ENCODE measurements at places on chromosomes 3 and 15.

GRCh38 chr15:31108836-31109235, 7.3 kb upstream of the TRPM1 start:
- DNase-seq = no peak

DNA sequence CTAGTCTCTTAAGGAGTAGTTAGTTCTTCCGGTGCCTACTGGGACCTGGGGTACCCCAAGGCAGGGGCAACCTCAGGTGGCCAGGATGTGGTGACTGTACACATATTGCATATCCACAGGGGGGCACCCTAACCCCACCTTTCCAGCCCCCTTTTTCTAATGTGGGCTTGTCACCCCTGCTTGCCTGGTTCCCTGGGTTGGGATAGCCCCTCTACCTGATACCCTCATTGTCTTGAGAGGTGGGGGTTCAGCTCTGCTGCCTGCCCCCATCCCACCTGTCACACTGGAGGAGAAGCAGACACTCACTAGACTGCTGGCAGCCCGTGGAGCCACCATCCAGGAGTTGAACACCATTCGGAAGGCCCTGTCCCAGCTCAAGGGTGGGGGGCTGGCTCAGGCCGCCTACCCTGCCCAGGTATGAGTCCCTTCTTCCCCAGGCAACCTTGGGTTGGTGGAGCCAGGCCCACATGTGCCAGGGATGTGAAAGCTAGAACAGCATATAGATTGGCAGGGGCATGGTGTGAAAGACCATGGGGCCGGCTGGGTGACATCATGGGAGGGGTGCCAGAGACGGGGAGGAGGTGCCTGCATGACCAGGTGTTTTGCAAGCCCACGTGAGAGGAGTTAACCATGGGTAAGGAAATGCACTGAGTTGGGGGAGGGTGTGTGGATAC, 4.0 kb downstream of the GLYCTK start:
- no peak for DNase-seq

DNA sequence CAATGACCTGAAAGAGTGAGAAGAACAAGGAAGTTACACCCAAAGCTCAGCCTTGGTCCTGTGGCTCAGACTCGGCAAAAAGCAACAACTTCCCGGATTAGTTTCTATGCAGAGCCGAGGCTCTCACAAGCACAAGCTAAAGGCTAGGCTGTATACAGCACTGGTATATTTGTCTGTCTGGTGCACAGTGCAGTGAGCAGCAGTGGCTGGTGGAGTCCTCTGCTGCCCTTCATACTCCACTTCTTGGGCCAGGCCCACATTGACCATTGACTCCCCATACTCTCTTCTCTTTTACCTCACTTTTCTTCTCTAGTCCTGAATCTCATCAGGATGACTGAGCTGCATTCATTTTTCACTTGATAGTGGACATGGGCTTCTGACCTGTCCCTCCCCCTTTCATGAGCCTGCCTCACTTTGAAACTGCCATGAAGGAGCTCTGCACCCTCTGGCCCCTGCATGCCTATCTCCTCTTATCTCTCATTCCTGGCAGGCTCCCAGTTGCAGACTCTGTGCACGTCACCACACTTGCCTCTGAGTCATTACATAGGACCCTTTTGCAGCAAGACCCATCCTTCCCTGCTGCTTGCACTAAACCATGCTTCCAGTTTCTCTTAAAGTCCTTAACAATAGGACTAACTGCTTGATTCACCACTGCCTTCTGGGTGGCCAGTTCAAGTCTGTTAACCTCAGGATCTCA, 379.3 kb downstream of the NTRK3 start:
- DNase-seq = no peak

DNA sequence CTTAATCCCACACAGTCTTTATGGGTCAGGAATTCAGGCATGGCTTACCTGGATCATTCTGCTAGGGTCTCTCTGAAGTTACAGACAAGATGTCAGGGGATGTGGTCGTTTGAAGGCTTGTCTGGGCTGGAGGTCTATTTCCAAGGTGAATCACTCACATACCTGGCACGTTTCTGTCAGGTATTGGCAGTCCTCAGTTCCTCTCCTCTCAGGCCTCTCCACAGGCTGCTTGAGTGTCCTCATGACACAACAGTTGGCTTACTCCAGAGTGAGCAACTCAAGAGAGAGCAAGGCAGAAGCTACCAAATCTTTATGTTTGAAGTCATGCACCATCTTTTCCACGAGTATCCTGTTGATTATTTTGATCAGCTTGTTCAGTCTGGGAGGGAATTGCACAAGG, 43.9 kb upstream of the PARP14 start:
- no peak for DNase-seq

DNA sequence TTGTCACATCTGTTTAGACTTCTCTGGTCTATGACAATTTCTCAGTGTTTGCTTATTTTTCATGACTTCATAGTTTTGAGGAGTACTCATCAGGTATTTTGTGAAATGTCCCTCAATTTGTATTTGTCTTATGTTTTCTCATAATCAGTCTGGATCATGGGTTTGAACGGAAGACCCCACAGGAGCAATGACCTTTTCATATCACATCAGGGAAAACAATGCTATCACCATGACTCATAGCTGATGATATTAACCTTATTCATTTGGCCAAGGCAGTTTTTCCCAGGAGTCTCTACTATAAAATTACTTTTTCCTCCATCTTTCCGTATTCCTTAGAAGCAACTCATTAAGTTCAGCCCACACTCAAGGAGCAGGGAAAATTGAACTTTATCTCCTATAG, 32.7 kb downstream of the AADACL2 start:
- DNase-seq = no peak

DNA sequence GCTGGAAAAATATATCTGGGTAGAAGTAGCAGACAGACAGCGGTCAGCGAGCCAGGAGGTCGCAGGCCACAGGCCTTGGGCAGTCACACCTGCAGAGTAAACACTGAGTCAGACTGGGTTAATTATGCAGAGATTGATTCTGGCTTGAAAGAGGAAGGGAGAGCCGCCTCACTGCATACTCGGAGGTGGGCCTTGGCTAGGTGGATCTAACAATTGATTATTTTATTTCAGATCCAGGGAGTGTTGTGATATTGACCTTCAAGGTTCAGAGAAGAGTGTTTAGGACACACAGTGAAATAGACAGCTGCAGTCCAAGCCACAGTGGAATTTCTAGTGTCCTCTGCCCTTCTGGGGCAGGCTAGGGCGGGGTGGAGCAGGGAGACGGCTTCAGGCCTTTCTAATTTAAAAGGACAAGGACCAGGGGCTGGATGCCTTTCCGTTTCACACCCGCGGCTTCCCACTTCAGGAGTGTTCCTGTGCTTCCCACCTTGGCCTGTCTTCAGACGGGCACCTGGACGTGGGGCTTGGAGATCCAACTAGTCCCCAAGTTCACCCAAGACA, 237.3 kb downstream of the XXYLT1 start:
- no peak for DNase-seq

- DNase-seq = no peak
Measured at GRCh38 chr3:87654184-87654583, 377.8 kb upstream of the POU1F1 start.

GRCh38 chr3:158095814-158096704, 10.2 kb downstream of the SHOX2 start:
- no peak for DNase-seq

DNA sequence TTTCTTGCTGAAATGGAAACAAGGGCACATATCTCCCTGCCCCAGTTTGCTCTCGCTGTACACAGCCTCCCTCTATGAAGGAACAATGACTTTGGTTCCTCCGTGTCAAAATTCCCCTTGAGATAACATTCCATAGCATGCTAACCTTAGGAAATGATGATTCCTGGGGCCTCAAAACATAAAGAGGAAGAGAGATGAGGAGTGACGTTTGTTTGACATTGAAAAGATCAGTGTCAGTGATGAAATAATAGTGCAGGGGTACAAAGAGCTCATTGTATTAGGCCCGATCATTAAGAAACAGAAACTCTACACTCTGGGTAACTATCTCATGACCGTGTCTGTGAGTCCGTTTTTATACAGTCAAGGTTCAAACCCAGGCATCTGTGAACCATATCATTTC, 55.2 kb downstream of the ARNT2 start:
- DNase-seq = no peak

- no peak for DNase-seq
Measured at GRCh38 chr3:154510780-154511179, 80.8 kb upstream of the GPR149 start.

DNA sequence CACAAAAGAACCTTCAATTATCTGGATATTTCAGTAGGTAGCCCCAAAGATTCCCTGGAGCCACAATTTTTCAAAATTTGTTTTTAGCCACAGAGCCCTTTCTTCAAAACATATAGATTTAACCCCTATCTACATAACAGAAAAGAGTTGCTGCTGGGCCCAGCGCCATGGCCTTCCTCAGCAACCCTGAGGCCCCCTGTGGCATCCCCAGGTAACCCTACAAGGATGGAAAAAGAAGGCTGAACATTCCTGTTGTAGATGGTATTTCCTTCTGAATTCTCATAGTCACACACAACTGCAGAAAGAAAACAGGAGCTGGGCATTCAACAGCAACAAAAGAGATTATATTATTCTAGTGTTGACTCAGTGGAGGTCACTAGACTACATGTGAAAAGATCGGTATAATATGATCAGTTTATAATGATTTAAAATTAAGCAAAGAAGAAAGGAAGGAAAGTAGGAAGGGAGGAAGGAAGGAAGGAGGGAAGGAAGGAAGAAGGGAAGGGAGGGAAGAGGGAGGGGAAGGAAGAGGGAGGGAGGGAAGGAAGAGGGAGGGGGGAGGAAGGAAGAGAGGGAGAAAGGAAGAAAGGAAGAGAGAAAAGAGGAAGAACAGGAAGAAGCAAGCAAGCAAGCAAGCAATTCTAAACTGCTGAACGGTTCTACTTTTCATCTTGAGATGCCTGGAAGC, 342.5 kb upstream of the NR2F2 start:
- no peak for DNase-seq

DNA sequence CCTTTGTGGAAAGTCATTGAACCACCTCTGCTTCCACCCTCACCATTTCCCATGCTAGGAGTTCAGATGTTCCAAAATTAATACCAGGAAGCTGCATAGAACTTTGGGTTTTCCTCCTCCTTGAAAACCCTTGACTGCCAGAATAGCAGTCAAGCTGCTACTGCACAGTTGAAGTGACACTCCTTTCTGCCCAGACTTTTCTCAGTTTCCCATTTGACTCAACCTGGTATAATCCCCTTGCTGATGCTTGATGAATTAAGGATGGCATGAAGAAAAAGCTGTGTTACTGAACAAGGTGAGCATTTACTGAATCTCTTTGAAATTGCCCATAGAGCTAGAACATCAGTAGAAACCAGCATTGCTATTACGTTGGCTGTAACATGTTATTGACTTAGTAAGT, 286.0 kb downstream of the EDEM1 start:
- DNase-seq = no peak

DNA sequence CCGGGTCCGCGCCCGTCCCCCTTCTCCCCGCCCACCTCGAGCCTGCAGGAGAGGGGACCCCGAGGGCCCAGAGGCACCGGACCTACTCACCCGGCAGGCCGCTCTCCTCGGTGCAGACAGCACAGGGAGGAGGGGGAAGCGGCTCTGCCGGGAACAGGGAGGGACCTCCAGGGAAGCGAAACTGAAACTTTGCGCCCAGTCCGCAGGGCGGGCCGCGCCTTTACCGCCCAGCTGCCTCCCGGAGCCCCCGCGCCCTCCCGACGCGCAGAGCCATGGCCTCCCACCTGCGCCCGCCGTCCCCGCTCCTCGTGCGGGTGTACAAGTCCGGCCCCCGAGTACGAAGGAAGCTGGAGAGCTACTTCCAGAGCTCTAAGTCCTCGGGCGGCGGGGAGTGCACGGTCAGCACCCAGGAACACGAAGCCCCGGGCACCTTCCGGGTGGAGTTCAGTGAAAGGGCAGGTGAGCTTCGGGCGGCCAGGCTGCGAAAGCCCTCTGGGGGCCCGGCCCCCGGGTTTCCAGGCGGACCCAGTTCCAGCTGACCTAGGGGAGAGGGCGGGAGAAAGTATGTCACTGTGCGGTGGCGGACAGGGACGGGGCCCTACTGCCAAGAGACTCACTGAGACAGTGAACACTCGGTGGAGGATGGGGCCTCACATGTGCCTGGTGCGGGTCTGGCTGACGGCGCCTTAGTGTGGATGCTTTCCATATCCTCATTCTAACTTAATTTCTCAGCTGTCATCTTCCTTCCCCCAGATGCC, at the start of the genes DTX3L and PARP9:
Gene DTX3L, plus strand, starts transcription at position 184 of the 758 bp plus-strand sequence. Its CDS starts 89 bp downstream, at position 273.
Gene PARP9, minus strand, starts transcription at position 146 of the 758 bp plus-strand sequence. CDS start 4,680 bp downstream, outside the sequence.
- DNase-seq = peak; percentile 75

- DNase-seq = no peak
Measured at GRCh38 chr15:29031502-29032228, 145.9 kb downstream of the APBA2 start.

DNA sequence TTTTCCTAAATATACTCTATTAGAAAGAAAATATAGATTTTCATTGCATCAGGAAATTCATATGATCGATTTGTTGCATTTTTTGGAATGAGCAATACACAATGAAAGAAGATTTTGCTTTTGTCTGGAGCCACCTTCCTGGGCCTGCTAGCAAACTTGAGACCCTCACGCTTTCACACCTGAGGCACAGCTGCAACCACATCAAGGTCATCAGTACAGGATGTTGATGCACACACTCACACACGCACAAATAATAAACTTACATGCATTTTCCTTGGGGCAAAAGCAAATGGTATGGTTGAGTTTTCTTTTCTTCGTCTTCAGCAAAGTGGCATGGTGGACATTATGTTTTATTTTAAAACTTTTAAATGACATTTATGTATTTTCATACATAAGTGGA, 64.8 kb upstream of the SATB1 start:
- DNase-seq = peak; percentile 2

DNA sequence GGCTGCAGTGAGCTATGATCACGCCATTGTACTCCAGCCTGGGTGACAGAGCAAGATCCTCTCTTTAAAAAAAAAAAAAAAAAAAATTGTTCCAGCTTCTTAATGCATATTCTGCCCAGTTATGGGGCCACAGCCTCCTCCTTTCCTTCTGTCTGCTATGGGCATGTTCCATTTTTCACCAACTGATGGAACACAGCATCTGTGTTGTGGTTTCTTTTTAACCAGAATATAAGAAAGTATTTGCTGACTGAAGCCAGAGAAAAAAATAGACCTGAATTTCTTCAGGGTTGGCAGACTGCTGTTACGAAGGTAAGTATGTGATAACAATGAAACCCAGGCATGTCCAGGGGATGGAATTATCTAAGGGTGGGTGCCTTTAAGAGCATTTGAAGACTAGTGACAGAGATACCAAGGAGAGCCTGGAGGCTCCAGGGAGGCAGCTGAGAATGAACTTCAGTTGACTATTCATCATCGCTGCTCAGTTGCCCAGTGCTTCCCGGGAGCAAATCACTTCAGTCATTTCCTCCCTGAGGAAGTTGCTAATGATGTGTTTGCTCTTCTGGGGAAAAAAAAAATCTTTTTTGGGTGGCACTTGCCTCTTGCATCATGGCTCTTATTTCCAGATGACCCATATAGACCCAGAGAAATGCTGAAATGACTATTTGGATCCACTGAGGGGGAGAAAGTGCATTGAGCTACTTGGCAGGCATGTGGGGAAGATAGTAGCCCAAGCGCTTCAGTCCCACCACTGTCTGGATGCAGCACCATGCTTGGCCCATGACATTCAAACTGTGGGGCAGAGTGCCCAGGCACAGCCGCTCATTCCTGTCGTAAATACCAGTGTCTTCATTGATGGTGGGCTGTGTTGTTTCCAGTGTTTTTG, 14.5 kb downstream of the NCBP2 start:
- no peak for DNase-seq

DNA sequence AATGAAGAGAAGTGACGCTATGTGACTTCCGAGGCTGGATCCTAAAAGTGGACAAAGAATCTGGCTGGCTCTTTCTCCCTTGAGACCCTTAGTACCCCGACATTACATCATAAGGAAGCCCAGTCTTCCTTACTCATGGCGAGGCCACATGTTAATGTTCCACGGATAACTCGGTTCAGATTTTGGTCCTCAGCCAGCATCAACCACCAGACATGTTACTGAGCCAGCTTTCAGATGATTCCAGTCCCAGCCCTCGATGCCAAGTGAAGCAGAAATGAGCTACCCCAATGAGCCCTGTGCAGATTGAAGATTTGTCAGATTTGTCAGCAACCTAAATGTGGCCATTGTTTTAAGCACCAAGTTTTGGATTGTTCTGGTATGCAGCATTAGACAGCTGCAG, 46.6 kb downstream of the SLCO2A1 start:
- no peak for DNase-seq

Measured in T-helper 1 cell (primary cell).